Globus pallidus (tissue), 1 donor: ENCODE measurements at places on chromosomes 7 and 10.
A peak's percentile ranks its signal among the peaks of the same experiment; 100 is the strongest.

DNA sequence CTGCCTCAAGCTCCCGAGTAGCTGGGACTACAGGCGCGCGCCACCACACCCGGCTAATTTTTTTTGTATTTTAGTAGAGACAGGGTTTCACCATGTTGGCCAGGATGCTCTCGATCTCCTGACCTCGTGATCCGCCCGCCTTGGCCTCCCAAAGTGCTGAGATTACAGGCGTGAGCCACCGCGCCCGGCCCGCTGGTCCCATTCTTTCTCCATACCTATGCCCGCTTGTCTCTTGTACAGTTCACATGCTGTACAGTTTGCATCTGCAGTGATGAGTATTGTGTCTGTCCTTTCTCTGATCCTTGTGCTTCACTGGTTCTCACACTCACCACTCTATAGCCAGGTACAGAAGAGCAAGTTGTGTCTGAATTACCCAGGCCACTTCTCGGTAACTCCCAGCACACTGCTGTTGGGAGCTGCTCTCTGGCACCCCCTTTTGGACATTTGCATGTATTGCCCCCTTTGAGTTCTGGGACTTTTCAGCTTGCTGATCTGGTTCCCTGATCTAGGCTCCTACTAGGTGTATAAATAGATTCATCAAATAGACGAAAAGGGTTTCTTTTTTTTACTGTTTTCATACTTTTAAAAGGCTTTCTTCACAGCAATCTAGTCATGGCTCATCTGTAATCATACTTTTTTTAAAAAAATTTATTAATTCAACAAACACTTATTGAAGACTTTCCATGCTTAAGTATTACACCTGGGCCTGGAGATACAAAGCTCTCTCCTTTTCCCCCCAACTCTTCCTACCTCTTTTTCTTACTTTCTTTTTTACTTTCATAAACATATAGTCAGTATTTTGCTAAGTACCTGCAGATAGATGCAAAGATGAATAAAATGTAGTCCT lies 53.5 kb downstream of the AOAH start:
- peak; percentile 65 for DNase-seq

GRCh38 chr10:60952846-60953220 lies 8.8 kb upstream of the RHOBTB1 start:
- DNase-seq: no peak

- DNase-seq: no peak
Observed at GRCh38 chr10:86443069-86443468, 76.5 kb upstream of the GRID1 start.

DNA sequence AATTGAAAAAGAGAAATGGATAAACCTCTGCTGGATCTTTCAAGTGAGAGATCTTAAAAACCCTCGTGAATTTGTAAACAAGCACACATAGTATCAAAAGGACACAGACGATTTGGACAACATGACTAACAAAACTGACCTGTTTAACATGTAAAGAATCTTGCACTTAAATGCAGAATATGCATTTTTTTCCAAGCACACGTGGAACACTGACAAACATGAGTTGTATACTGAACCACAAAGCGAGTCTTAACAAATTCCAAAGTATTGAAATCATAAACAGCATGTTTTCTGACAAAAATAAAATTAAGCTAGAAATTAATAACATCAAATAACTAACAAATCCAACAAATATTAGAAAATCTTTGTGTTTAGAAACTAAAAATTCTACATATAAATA lies 65.0 kb upstream of the ZNF746 start:
- DNase-seq: no peak

GRCh38 chr10:24744946-24745345 lies 21.3 kb upstream of the ARHGAP21 start:
- no peak for DNase-seq

- no peak for DNase-seq
Observed at GRCh38 chr7:15430191-15430590, 131.6 kb downstream of the AGMO start.

DNA sequence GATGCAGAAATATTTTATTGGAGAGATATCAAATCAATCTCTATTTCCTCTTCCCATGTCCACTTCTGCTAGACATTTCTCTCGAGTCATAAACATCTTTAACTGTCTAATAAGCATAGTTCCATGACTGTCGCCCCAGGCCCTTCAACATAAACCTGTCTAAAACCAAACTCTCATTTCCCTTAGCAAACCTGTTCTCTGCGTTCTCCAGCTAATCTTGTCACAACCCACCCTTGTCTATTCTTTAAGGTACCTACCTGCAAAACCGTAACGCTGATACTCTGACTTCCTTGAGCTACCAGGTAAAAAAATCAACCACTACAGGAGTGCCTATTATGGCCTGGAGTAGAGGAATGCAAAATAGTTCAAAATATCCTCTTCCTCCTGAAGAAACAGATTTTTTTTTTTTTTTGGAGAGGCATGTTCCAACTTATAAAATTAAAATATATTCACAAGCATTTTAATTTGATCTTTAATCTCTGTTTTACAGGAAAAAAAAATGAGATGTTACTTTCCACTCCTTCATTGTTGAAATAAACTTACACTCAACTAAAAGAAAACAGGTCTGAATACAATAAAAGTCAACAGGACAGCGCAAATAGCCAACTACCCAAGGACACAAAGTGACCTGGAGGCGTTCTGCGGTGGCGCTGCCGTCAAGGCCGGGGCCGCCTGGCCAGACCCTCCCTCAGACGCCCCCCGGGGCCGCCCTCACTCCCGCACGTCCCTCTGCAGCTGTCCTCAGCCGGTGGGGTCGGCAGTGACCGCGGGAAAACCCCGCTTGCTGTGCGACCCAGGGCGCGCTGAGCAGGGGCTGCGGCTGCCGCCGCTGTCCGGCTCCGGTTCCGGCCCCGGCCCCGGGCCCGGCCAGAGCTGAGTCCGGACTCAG lies 765 bp downstream of the SLC25A40 start:
- DNase-seq: peak; percentile 43

GRCh38 chr10:98446661-98447221 lies at the start of gene HPS1:
TSS of gene HPS1 (minus strand) at chr10:98446935. CDS start at chr10:98443240, 3,695 bp downstream.
- DNase-seq: peak; percentile 66

- DNase-seq: no peak
Observed at GRCh38 chr7:157516311-157516710, 179.5 kb downstream of the DNAJB6 start.

DNA sequence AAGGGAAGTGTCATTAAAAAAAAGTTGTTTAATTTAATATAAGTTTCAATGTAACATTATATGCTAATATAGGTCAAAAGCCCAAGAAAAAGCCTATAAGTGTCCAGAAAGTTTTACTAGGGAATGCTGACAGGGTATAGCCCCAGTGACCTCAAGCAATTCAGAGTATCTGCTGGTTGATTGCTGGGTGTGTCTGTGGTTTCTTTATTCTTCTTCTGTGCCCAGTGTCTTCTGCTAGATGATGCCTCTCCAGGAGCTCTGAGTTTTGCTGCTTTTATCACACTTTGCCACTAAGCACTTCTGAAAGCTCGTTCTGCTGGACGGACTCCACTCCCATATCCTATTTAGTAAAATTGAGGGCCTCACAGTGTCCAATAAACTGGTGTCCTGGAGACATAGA lies 212.2 kb upstream of the NRG3 start:
- DNase-seq: no peak

DNA sequence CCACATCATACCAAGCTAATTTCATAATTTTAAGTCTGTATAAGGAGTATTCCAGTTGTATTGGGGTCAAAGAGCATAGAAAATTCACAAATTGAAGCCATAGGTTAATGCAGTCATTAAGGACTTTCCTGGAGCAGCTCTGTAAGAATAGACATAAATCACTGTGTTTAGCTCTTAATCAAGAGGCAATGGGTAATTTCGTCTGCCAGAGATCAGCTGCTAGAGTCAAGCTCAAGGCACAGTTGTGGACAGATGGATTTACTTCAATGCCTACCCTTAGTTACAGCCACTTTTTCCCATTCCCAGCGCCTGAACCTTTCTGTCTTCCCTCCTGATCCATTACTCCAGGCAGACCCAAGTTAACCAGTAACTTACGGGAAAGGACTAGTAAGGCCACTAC lies 40.6 kb upstream of the AGBL3 start:
- no peak for DNase-seq

DNA sequence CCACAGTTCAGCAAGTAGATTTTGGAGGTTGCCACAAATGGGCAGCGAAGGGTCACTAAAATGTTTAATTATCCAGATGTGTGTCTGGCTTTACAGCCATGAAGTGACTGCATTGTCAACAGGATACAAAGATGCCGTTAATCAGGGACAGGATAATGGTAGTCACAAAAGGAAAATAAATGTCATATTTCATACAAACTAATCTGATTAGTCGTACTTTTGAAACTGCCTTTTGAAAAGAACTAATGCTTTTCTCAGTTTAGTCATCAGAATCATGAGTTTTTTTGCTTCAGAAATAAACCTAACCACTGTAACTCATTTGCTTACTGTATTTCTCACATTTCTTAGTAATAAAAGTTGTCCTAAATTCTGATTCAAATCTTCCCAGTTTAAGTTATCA lies 22.2 kb upstream of the WNT16 start:
- DNase-seq: no peak

- DNase-seq: no peak
Observed at GRCh38 chr10:11223507-11224140, 206.0 kb downstream of the CELF2 start.

DNA sequence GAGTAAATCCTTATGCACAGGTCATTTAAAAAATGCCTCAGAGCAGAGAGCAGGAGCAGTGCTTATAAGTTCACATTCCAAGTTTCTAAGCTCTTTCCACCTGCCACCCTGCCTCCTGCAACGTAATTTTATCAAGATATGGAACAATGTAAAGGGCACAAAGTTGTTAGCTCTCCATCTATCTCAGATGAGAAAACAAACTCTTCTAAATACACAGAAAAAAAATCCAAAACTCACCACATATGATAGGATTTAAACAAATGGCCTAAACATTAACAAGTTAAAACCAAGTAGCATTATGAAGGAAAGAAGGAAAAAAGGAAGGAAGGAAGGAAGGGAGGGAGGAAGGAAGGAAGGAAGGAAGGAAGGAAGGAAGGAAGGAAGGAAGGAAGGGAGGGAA lies 1132.8 kb downstream of the GRM8 start:
- DNase-seq: no peak

- DNase-seq: no peak
Observed at GRCh38 chr10:16612115-16612980, 90.7 kb upstream of the C1QL3 start.

- no peak for DNase-seq
Observed at GRCh38 chr10:120917521-120918250, 66.5 kb downstream of the WDR11 start.

DNA sequence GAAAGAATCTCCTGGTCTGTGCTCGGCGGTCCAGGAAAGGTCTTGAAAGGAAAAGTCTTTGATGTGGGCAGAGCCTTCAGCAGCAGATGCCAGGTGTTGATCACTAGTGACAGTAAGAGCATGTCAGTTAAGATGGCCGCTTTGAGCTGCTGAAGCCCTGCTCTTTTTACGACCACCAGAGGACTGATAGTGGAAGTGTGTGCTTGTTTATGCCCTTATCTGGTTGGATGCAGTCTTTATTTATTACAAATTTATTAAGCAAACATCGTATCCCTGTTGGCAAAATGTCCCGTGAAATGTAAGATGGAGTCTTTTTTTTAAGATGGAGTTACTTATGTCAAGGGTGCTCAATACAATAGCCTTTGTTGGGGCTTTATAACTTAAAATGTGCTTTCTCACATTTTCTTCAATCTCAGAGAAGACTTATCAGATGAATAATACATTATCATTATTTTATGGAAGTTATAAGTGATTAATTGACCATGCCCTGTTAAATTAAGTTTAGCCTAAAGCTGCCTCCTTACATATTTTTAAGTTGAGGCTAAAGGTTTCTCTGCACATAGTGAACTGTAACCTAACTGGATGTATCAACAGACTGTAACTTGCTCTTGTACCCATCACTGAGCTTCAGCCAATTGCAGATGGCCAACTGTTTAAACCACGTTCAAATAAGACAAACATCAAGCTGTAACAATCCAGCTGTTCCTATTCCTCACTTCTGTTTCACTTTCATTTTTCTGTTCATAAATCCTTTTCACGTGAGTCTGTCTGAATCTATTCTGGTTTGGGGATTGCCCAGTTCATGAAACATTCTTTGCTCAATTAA lies 97.4 kb upstream of the PIK3CG start:
- no peak for DNase-seq

DNA sequence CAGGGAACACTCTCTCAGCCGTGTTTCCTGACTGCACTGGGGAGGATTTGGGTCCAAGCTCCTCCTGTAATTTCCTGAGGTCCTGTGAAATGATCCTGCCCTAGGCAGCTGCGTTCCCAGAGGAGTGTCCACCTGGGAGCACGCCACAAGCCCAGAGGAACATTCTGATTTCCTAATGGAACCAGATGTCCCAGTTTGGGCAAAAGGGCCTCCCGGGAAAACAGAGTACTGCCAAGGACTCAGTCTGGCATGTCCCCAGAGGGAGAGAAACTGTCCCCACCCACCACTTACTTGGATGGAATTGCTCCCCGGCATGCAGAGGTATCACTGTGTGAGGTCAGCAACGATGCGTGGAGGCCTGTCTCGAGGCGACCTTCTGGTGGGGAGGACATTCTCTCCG lies 34.5 kb downstream of the ASB13 start:
- DNase-seq: no peak

DNA sequence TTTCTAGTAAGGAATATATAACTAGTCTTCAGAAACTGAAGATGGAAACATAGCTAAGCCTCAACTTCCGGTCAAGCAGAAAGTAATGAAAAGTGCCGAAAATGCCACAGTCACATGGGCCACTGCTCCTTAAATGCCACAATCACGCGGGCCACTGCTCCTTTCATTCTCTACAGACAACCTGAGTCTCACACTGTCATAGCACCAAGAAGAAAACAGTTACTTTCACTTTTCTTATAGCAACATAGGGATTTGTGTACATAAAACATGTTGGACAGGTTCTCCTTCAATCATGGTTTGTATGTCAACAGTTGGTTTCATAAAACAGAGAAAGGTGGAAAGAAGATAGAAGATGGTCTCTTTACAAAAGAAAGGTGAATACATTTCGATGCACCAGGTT lies 48.6 kb upstream of the NOBOX start:
- DNase-seq: no peak

GRCh38 chr10:99733366-99733765 lies 1.3 kb downstream of the CUTC start:
- peak; percentile 12 for DNase-seq

GRCh38 chr7:124379296-124379695 lies 346.4 kb upstream of the TMEM229A start:
- DNase-seq: no peak

GRCh38 chr7:152142976-152143595 lies 117.6 kb downstream of the GALNT11 start:
- no peak for DNase-seq

DNA sequence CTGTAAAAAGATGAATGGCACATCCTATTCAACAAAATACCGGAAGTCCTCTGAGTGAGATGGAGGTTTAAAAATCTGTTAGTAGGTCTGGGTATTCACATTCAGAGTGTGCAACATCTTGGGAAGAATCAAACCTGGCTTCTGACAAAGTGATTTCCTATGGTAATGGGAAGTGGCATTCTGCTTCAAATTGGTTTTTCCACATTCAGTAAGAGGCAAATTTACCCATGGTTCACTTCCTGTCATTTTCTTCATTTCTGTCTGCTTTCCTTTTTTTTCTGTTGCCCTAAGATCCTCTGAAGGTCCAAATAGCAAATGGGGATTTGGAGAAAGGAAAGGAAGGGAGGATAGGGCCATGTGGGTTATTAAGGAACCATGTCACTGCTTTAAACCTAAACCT lies 218.3 kb downstream of the DOCK4 start:
- no peak for DNase-seq
